ENCODE measurements at places on chromosomes 2 and 18. TPM values are rescaled to one million over a fixed set of nuclear protein-coding genes. Genes with fewer than 3 reads are reported as not detected.
A peak's percentile ranks its signal among the peaks of the same experiment; 100 is the strongest.

The ANKRD36 gene
- total RNA-seq: 14.4 TPM

The LRRTM4 gene
- total RNA-seq: 8.5 TPM

The KYNU gene
- 0.18 TPM for total RNA-seq

DNA sequence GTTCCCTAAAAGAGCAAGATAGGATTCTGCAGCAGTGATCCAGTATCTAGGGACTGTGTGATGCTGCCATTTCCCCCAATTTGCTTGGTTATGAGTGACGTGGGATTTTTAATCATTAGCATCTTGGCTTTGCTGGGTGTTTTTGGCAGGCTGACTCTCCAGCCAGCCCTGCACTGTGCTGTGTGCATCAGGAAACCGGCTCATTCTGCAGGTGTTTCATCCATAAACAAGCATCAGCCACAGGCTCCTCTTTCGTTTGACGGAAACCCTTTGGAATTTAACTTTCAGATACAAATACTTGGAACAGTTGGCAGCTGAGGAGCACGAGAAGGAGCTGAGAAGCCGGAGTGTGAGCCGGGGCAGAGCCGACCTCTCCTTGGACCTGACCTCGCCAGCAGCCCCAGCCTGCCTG lies 135.9 kb downstream of the TPGS2 start:
- no peak overlapping the region for H3K4me3 ChIP-seq
- H3K4me1 ChIP-seq: no peaks in the 10 kb centered on the region
- no peak for DNase-seq
- no peaks in the 10 kb centered on the region for H3K27me3 ChIP-seq
- no peak overlapping the region for H3K27ac ChIP-seq
- H3K36me3 ChIP-seq: no peaks in the 10 kb centered on the region

GRCh38 chr2:192140236-192140839 lies 54.4 kb downstream of the TMEFF2 start:
- no peak for DNase-seq
- no peaks in the 10 kb centered on the region for H3K36me3 ChIP-seq
- peaks cover 14% of the 10 kb centered on the region for H3K4me1 ChIP-seq
- no peak overlapping the region for H3K27ac ChIP-seq

- H3K4me3 ChIP-seq: no peak overlapping the region
- H3K4me1 ChIP-seq: no peaks in the 10 kb centered on the region
- no peak overlapping the region for H3K27ac ChIP-seq
- peaks cover 2% of the 10 kb centered on the region for H3K36me3 ChIP-seq
- no peak for DNase-seq
- no peaks in the 10 kb centered on the region for H3K27me3 ChIP-seq
Measured at GRCh38 chr2:27962006-27962405, 71.5 kb downstream of the BABAM2 start.

DNA sequence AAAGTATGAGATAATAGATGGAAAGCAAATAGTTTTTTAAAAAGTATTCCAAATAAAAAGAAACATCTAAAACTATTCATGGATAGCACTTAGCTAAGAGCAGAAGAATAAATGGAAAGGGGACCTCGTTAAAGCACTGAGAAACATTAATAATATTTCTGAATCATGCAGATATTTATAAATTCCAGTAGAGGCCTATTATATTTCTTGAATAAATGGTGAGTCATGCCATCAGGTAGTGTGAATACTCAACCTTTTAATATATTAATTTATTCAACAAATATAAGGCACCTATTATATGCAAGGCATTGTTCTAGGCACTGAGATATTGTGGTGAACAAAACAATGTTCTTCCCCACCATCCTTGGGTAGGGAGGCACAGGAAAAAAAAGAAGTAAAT lies 53.8 kb downstream of the ICA1L start:
- no peaks in the 10 kb centered on the region for H3K27me3 ChIP-seq
- peaks cover 13% of the 10 kb centered on the region for H3K36me3 ChIP-seq
- H3K4me1 ChIP-seq: no peaks in the 10 kb centered on the region
- no peak for DNase-seq
- H3K27ac ChIP-seq: no peak overlapping the region

GRCh38 chr2:32976409-32977063 lies 29.8 kb downstream of the LTBP1 start:
- peaks cover 7% of the 10 kb centered on the region for H3K4me1 ChIP-seq
- no peak overlapping the region for H3K27ac ChIP-seq
- no peak overlapping the region for H3K4me3 ChIP-seq
- H3K27me3 ChIP-seq: no peaks in the 10 kb centered on the region
- peaks cover 13% of the 10 kb centered on the region for H3K36me3 ChIP-seq
- no peak for DNase-seq

- H3K27ac ChIP-seq: no peak overlapping the region
- no peak for DNase-seq
- H3K36me3 ChIP-seq: peaks cover 7% of the 10 kb centered on the region
- peaks cover 35% of the 10 kb centered on the region for H3K4me1 ChIP-seq
- H3K27me3 ChIP-seq: no peaks in the 10 kb centered on the region
- H3K4me3 ChIP-seq: no peak overlapping the region
Measured at GRCh38 chr2:160418853-160419252, 74.8 kb downstream of the RBMS1 start.

- DNase-seq: no peak
- no peak overlapping the region for H3K27ac ChIP-seq
- no peaks in the 10 kb centered on the region for H3K27me3 ChIP-seq
- H3K4me3 ChIP-seq: no peak overlapping the region
- H3K36me3 ChIP-seq: no peaks in the 10 kb centered on the region
Measured at GRCh38 chr2:33042819-33043218, 96.1 kb downstream of the LTBP1 start.

GRCh38 chr2:147348931-147349555 lies 495.8 kb upstream of the ACVR2A start:
- H3K36me3 ChIP-seq: peaks cover 21% of the 10 kb centered on the region
- DNase-seq: no peak
- no peak overlapping the region for H3K27ac ChIP-seq
- no peaks in the 10 kb centered on the region for H3K4me1 ChIP-seq
- H3K4me3 ChIP-seq: no peak overlapping the region
- H3K27me3 ChIP-seq: peaks cover 3% of the 10 kb centered on the region

- no peaks in the 10 kb centered on the region for H3K27me3 ChIP-seq
- no peaks in the 10 kb centered on the region for H3K4me1 ChIP-seq
- peaks cover 47% of the 10 kb centered on the region for H3K36me3 ChIP-seq
- no peak overlapping the region for H3K27ac ChIP-seq
- H3K4me3 ChIP-seq: no peak overlapping the region
Measured at GRCh38 chr2:208297961-208298360, 31.9 kb downstream of the PIKFYVE start.

DNA sequence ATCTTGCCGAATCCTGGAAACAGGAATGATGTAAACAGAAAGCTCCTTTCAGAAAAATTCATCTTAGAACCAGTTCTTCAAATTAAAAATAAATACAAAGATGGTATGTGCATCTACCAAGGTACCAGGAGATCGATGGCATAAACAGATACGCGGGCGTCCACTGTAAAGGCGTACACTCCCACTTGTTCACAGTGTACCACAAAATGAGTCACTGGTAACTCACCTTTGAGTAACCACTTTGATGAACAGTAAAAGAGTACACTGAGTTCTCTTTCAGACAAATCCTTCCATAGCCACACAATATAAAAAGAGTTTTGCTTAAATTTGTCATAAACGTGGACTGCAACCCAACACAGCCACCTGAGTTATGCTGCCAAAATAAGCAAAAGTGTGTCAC lies 128.3 kb downstream of the DNER start:
- H3K27me3 ChIP-seq: no peaks in the 10 kb centered on the region
- H3K36me3 ChIP-seq: no peaks in the 10 kb centered on the region
- peaks cover 23% of the 10 kb centered on the region for H3K4me1 ChIP-seq
- no peak overlapping the region for H3K27ac ChIP-seq
- DNase-seq: no peak
- no peak overlapping the region for H3K4me3 ChIP-seq

DNA sequence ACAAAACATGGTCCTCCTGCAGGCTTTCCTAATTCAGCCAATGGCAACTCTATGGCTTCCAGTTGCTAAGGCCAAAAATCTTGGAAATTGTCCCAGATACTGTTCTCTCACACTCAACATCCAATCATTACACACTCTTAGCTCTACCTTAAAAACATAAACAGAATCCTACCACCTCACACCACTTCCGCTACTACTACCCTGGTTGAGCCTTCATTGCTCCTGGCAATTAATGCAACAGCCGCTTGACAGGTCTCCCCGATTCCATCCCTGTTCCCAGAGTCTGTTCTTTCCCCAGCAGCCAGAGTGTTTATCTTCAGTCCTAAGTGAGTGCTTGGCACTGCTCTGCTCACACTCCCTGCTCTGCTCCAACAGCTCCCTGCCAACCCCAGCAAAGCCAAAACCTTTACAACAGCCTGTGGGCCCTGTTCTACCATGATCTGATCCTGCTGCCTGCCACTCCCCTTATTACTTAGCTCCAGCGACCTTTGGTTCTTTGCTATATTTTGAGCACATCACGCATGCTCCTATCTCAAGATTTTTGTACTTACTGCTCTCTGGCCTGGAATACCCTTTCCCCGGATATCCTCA lies 67.5 kb upstream of the AMMECR1L start:
- H3K4me3 ChIP-seq: no peak overlapping the region
- H3K36me3 ChIP-seq: peaks cover 39% of the 10 kb centered on the region
- DNase-seq: no peak
- no peak overlapping the region for H3K27ac ChIP-seq
- H3K4me1 ChIP-seq: no peaks in the 10 kb centered on the region

- DNase-seq: peak; percentile 44
- peaks cover 57% of the 10 kb centered on the region for H3K4me1 ChIP-seq
- peak overlapping the region; percentile 72 for H3K27ac ChIP-seq
Measured at GRCh38 chr2:168912901-168913369, 11.8 kb downstream of the G6PC2 start.
